Nephron progenitor cell (in vitro differentiated cells): ENCODE measurements at places on chromosomes 13 and 19.

- no peak for DNase-seq
Measured at GRCh38 chr19:51122112-51122981, 2.4 kb upstream of the SIGLEC9 start.

DNA sequence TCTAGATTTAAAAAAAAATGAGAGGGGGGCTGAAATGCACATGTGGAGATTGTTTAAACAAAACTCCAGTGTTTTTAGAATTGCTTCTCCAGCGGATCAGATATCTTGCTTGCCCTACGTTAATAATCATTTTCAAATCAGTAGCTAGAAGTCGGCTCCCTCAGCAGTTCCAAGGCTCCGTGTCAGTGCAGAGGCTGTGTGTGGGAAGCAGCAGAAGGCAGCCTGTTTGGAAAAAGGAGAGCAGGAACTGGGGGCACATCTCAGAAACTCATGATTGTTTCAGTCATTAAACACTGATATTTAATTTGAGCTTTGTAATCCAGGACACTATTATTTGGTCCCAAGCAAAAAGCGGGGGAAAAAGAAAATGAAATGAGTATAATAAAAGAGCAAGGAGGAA lies 50.9 kb downstream of the SOX21 start:
- no peak for DNase-seq

- DNase-seq, result no peak
Measured at GRCh38 chr13:80928241-80928640, 587.3 kb upstream of the SPRY2 start.

GRCh38 chr19:2624537-2625091 lies 77.9 kb downstream of the GNG7 start:
- DNase-seq, result peak; percentile 50

DNA sequence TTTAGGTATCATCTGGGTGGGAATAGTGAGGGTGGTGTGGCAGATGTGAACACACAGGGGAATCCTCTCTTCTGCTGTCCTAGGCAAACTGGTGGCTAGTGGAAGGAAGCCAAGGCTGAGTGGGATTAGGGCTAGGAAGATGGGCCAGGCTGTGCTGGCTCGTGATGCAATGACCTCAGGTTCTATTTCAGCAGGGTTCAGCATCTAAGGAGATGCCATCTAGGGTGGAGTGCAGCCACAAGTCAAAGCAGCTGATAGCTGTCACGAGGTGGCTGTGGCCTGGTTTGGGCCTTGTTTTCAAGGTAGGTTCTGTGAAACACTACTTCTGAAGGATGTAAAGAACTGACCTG lies 21.6 kb downstream of the ARL11 start:
- no peak for DNase-seq

- DNase-seq, result no peak
Measured at GRCh38 chr19:46357846-46358583, 11.1 kb downstream of the PPP5C start.
